CD8-positive, alpha-beta memory T cell (primary cell): ENCODE measurements at places on chromosomes 16 and 17. TPM values are rescaled to one million over a fixed set of nuclear protein-coding genes. Genes with fewer than 3 reads are reported as not detected.

DPEP3 gene
- total RNA-seq, result 0.18 TPM

CPPED1 gene
- 5.2 TPM for total RNA-seq

CES5A gene
- total RNA-seq, result not detected

- no peak for DNase-seq
Observed at GRCh38 chr17:57750895-57751294, 5.8 kb upstream of the CCDC182 start.

- DNase-seq, result no peak
Observed at GRCh38 chr16:1794221-1794871, 841 bp upstream of the IGFALS start.

- no peak for DNase-seq
Observed at GRCh38 chr16:86448306-86448890, 61.9 kb upstream of the FOXF1 start.

GRCh38 chr17:17206913-17207335 lies 791 bp upstream of the PLD6 start:
- DNase-seq, result no peak

DNA sequence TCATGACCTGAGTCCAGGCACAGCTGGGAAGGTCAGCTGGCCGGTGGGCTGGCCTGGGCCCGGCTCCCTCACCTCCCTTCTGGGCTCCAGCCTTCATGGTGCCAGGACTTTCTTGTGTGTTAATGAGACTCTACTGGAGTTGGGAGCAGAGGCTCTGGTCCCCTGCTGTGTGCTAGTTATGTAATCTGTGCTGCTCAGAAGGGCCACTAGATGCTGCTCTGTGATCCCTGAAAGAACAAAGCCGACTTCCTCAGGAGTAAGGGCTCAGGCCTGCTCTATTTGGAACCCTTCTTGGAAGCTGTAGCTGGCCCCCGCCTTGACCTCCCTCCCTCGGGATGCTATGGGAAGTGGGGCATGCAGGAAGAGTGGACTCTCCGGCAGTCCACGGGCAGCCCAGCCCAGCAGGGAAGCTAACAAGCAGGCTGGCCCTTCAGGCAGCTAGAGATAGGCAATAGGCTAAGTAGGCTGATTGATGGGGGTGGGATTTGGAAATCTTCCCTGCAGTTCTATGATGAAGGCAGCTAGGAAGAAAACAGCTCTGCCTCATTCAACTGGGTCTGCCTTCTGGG lies 3.3 kb upstream of the CDK5R1 start:
- DNase-seq, result peak; percentile 62

CD300E gene
- total RNA-seq, result not detected

ACAP1 gene
- total RNA-seq, result 225 TPM

GRCh38 chr17:21210411-21211076 lies 3.4 kb downstream of the TMEM11 start:
- no peak for DNase-seq

KREMEN2 gene
- total RNA-seq, result not detected

GRCh38 chr17:30267625-30268024 lies 24.1 kb downstream of the BLMH start:
- no peak for DNase-seq

GRCh38 chr16:70563636-70564035 lies 40.0 kb downstream of the SF3B3 start:
- no peak for DNase-seq

GRCh38 chr17:8382052-8382879 lies 727 bp downstream of the RPL26 start:
- no peak for DNase-seq

FNDC8 gene
- 0.16 TPM for total RNA-seq

DNA sequence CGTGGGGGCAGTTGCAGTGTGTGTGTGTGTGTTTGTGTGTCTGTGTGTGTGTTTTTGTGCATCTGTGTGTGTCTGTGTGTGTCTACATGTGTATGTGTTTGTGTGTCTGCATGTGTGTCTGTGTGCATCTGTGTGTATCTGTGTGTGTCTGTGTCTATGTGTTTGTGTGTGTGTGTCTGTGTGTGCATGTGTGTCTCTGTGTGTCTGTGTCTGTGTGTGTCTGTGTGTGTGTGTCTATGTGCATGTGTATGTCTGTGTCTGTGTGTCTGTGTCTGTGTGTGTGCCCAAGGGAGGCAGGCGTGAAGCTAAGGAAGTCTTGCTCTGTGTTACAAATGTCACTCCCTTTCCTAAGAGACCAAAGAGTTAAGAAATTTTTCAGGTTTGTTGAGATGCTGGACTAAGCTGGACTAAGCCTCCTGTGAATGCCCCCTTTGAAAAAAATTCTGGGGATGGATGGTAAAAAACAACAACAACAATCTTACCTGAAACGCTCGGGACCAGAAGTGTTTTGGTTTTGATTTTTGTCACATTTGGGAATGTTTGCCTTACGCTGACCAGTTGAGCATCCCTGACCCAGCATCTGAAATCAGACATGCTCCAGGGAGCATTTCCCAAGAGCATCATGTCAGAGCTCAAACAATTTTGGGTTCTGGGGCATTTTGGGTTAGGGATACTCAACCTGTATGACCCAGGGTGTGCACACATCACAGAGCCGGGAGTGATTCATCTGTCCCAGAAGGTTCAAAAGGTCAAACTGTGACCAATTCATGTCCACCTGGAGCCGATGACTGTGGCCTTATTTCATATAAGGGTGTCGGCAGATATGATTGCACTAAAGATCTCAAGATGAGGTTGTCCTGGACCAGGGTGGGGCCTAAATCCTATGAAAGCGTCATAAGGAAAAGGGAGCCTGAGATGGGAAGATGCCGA lies 48.6 kb upstream of the ZNF469 start:
- no peak for DNase-seq

ANKS3 gene
- 16.9 TPM for total RNA-seq

GRCh38 chr17:55420776-55421178 lies 858 bp downstream of the MMD start:
- DNase-seq, result peak; percentile 40

- DNase-seq, result no peak
Observed at GRCh38 chr16:65657556-65657955, 535.7 kb upstream of the CDH11 start.

CA10 gene
- total RNA-seq, result 0.18 TPM

CFAP52 gene
- not detected for total RNA-seq

GRCh38 chr17:37546302-37546701 lies 56.6 kb downstream of the DUSP14 start:
- DNase-seq, result no peak

DNA sequence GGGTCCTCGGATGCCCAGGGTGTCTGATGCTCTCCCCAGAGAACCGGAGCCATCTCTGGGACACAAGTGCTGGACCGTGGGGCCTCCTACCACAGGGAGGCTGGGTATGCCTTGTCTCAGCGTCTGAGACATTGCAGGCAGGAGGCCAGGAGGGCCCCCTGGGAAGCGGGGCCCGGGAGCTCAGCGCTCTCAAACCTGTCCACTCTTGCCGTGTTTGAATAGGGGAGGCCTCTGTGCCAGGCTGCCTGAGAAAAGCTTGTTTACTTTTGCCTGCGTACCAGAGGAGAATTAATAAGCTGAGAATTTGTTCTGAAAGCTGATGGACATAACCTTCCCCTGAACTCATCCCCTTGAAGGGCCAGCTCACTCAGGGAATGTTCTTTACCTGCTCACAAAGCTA lies 163.8 kb downstream of the NTN1 start:
- DNase-seq, result no peak

- DNase-seq, result no peak
Observed at GRCh38 chr17:61720016-61720795, 129.2 kb upstream of the NACA2 start.

- DNase-seq, result no peak
Observed at GRCh38 chr17:18889658-18890057, 31.7 kb downstream of the PRPSAP2 start.

FBXL16 gene
- 11.1 TPM for total RNA-seq

WFIKKN1 gene
- 0.22 TPM for total RNA-seq

GRCh38 chr16:1488054-1488601 lies 616 bp downstream of the PTX4 start:
- DNase-seq, result no peak

GRCh38 chr17:28406473-28406814 lies 432 bp upstream of the SLC46A1 start:
- DNase-seq, result no peak

DNA sequence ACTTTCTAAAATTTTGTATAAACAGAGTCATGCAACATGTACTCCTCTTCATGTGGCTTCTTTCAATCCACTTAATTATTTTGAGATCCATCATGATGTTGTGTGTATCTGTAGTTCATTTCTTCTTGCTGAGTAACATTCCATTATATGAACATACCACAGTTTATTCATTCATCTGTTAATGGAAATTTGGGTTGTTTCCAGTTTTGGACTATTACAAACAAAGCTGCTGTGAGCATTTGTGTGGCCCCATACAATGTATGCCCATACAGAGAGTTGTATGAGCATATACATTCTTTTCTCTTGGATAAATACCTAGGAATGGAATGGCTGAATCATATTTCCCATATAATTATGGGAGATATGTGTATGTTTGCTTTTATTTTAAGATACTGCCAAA lies 85.6 kb downstream of the CLEC16A start:
- DNase-seq, result no peak
